B cell (primary cell): ENCODE measurements at places on chromosomes 7 and 10. TPM values are rescaled to one million over a fixed set of nuclear protein-coding genes. Genes with fewer than 3 reads are reported as not detected.

CNPY1 gene
- total RNA-seq: not detected in 2 replicates

PPP1R9A gene
- total RNA-seq: 2.6 and 4.8 TPM in 2 replicates

NUTM2A gene
- 0.63 and 0.96 TPM in 2 replicates for total RNA-seq

INA gene
- total RNA-seq: not detected in 2 replicates

CCDC201 gene
- total RNA-seq: not detected in 2 replicates

MEOX2 gene
- total RNA-seq: not detected in 2 replicates

MAT1A gene
- not detected in 2 replicates for total RNA-seq

SUGCT gene
- total RNA-seq: 0.86 and 2.6 TPM in 2 replicates

PRKCQ gene
- total RNA-seq: 0.15 and 0.27 TPM in 2 replicates

MINDY4 gene
- total RNA-seq: 0.75 and 1.1 TPM in 2 replicates

PCLO gene
- total RNA-seq: 0.05 and 0.32 TPM in 2 replicates

CUZD1 gene
- total RNA-seq: 3.0 and 3.3 TPM in 2 replicates

OR13A1 gene
- total RNA-seq: 2.3 TPM in 2 replicates

GRCh38 chr10:22551681-22552365 is 162.6 kb downstream of the PIP4K2A start:
- H3K4me1 ChIP-seq: no peaks in the 10 kb centered on the region
- H3K27me3 ChIP-seq: no peaks in the 10 kb centered on the region
- no peak for DNase-seq

- H3K36me3 ChIP-seq: no peaks in the 10 kb centered on the region
- H3K27ac ChIP-seq: no peak overlapping the region
- H3K4me3 ChIP-seq: no peak overlapping the region
- H3K4me1 ChIP-seq: peaks cover 41% of the 10 kb centered on the region
Measured at GRCh38 chr7:148723846-148724245, 25.1 kb downstream of the CUL1 start.

DNA sequence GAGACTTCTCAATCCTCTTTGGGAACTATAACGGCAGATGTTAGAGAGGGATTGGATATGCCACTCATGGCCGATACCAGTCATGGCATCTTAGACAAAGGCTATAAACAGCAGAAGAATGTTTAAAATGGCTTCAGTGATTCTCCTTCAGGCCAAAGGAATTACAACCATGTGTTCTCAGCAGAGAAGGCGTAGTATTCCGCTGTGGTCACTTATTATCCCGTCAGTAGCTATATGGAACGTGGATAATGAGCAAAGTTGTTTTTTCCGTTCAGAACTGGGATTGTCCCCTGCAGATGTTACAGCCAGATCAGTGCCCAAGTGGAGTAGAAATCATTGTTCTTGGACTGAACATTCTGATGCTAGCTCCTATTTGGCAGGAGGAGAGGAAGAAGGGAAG is 43.1 kb downstream of the TEX36 start:
- H3K4me3 ChIP-seq: no peak overlapping the region
- DNase-seq: no peak
- H3K36me3 ChIP-seq: no peaks in the 10 kb centered on the region

DNA sequence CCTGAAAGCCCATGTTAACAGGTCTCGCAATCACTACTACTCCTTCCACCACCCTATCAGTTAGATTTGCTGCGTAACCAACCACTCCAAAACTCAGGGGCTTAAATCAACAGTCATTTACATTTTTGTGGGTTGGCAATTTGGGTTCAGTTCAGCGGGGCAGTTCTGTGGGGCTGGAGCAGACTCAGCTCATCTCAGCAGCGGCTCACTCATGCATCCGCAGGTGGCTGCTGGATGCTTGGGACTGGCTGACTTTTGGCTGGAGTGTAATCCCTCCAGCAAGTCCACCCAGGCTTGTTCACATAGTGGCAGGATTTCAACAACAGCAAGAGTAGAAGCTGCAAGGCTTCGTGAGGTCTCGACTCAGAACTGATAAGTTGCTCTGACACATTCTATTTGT is 79.2 kb downstream of the NEUROD6 start:
- DNase-seq: no peak
- H3K4me1 ChIP-seq: no peaks in the 10 kb centered on the region
- no peak overlapping the region for H3K4me3 ChIP-seq
- H3K27me3 ChIP-seq: no peaks in the 10 kb centered on the region

- H3K4me3 ChIP-seq: no peak overlapping the region
- no peak overlapping the region for H3K27ac ChIP-seq
- H3K36me3 ChIP-seq: no peaks in the 10 kb centered on the region
- no peak for DNase-seq
- H3K27me3 ChIP-seq: no peaks in the 10 kb centered on the region
Measured at GRCh38 chr7:100394077-100394476, 20.8 kb downstream of the PILRA start.

- no peaks in the 10 kb centered on the region for H3K36me3 ChIP-seq
- H3K4me3 ChIP-seq: no peak overlapping the region
- no peak overlapping the region for H3K27ac ChIP-seq
- no peak for DNase-seq
- H3K27me3 ChIP-seq: no peaks in the 10 kb centered on the region
- H3K4me1 ChIP-seq: no peaks in the 10 kb centered on the region
Measured at GRCh38 chr7:98753989-98754479, 115.8 kb downstream of the TMEM130 start.

GRCh38 chr7:145064114-145064513 is 228.3 kb upstream of the TPK1 start:
- no peaks in the 10 kb centered on the region for H3K27me3 ChIP-seq
- no peaks in the 10 kb centered on the region for H3K4me1 ChIP-seq
- no peak overlapping the region for H3K27ac ChIP-seq
- H3K36me3 ChIP-seq: no peaks in the 10 kb centered on the region

- peak; percentile 87 for DNase-seq
- H3K27me3 ChIP-seq: no peaks in the 10 kb centered on the region
- H3K27ac ChIP-seq: peak overlapping the region; percentile 76
- no peak overlapping the region for H3K4me3 ChIP-seq
- peaks cover 20% of the 10 kb centered on the region for H3K4me1 ChIP-seq
Measured at GRCh38 chr7:2288503-2288902, 25.7 kb downstream of the SNX8 start.

DNA sequence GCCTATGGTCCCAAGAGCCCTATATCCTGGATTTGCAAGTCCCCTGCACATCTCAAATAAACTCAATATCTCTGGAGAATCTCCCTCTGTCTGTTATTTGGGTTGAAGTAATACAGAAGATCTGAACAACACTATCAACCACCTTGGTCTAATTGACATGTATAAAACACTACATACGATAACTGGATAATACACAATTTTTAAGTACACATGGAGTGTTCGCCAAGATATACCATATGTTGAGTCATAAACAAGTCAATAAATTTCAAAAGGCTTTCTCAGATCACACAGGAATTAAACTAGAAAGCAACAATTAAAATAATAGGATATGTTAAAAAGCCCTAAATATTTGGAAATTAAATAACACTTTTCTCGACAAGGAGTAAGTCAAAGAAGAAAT is 5.6 kb upstream of the GARS1 start:
- H3K27ac ChIP-seq: no peak overlapping the region
- H3K27me3 ChIP-seq: no peaks in the 10 kb centered on the region
- H3K4me1 ChIP-seq: peaks cover 4% of the 10 kb centered on the region
- no peak for DNase-seq

GRCh38 chr7:22784346-22784745 is 38.3 kb downstream of the TOMM7 start:
- DNase-seq: no peak
- no peak overlapping the region for H3K27ac ChIP-seq
- H3K4me1 ChIP-seq: no peaks in the 10 kb centered on the region
- H3K27me3 ChIP-seq: no peaks in the 10 kb centered on the region

GRCh38 chr7:40874756-40875155 is 740.0 kb downstream of the SUGCT start:
- no peak for DNase-seq
- no peak overlapping the region for H3K4me3 ChIP-seq
- H3K27ac ChIP-seq: no peak overlapping the region
- no peaks in the 10 kb centered on the region for H3K27me3 ChIP-seq
- H3K4me1 ChIP-seq: no peaks in the 10 kb centered on the region

DNA sequence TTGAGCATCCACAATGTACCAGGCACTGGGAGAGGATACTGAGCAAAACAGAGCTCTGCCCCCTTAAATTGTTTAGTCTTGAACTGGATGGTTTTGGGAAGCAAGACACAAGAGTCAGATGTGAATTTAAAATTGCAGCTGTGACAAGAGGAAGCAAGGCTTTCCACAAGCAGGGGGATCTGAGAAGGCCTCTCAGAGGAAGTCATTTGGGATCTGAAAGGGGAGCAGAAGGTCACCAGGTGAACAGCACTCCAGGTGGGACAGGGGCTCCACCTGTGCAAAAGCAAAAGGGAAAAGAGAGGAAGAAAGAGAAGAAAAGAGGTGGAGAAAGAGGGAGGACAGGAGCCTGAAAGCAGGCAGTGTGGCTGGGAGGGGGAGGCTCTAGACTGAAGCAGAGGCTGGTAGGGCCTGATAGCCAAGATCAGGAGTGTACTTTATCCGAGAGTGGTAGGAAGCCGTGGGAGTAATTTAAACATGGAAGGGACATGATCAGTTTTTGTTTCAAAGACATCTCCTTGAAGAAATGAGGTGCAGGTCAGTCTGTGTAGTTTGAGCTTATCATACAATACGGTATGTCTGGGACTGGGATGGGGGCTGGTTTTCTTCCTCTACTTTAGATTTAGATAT is 76.1 kb upstream of the DUSP5 start:
- H3K4me1 ChIP-seq: peaks cover 33% of the 10 kb centered on the region
- no peaks in the 10 kb centered on the region for H3K36me3 ChIP-seq
- no peak for DNase-seq
- peaks cover 17% of the 10 kb centered on the region for H3K27me3 ChIP-seq

DNA sequence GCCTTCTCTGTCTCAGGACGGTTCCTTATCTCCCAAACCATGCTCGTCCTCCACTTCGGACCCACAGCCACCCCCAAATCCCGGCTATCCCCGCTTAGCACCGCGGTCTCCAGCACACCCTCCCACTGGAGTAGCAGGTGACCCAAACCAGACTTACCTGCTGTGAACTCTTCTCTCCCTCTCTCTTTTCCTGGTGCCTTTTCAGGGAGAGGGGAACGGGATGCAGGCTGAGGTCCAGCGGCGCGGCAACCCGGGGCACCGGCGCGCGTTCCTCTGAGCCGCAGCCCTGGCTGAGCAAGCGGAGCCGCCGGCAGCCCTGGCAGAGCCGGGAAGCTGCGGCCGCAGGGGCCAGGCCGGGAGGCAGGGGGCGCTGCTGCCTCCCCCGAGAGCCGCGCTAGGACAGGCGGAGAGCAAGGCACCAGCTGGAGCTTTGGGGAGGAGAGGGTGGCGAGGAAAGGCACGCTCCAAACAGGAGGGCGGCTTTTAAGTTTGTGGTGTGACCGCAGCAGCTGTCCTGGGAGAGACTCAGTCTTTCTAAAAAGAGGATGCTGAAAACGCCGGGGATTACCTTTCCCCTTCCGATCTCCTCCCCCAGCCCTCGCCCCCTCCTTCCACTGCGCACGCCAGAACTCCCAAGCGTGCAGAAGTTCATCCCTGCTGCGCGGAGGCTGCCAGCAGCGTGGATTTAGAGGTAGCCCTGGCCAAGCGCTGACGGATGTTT is at the start of gene SEMA3D:
TSS of gene SEMA3D (minus strand) at position 536 of the 721 bp plus-strand sequence. CDS start 65,165 bp downstream, outside the sequence.
- no peaks in the 10 kb centered on the region for H3K36me3 ChIP-seq
- peak; percentile 81 for DNase-seq
- H3K27ac ChIP-seq: no peak within 1 kb of the TSS

GRCh38 chr7:151999424-152000090 is 25.9 kb upstream of the GALNT11 start:
- H3K36me3 ChIP-seq: no peaks in the 10 kb centered on the region
- H3K4me1 ChIP-seq: no peaks in the 10 kb centered on the region
- H3K27ac ChIP-seq: no peak overlapping the region
- H3K4me3 ChIP-seq: no peak overlapping the region
- DNase-seq: no peak
- no peaks in the 10 kb centered on the region for H3K27me3 ChIP-seq

GRCh38 chr7:1848013-1848640 is 178.1 kb downstream of the ELFN1 start:
- H3K27me3 ChIP-seq: no peaks in the 10 kb centered on the region
- peaks cover 11% of the 10 kb centered on the region for H3K4me1 ChIP-seq
- H3K36me3 ChIP-seq: peaks cover 8% of the 10 kb centered on the region
- no peak overlapping the region for H3K27ac ChIP-seq

GRCh38 chr10:122878799-122879338 is 512 bp downstream of the FAM24B start:
- peaks cover 12% of the 10 kb centered on the region for H3K4me1 ChIP-seq
- no peaks in the 10 kb centered on the region for H3K27me3 ChIP-seq
- peak overlapping the region; percentile 79 for H3K4me3 ChIP-seq
- no peaks in the 10 kb centered on the region for H3K36me3 ChIP-seq
- peak overlapping the region; percentile 86 for H3K27ac ChIP-seq

DNA sequence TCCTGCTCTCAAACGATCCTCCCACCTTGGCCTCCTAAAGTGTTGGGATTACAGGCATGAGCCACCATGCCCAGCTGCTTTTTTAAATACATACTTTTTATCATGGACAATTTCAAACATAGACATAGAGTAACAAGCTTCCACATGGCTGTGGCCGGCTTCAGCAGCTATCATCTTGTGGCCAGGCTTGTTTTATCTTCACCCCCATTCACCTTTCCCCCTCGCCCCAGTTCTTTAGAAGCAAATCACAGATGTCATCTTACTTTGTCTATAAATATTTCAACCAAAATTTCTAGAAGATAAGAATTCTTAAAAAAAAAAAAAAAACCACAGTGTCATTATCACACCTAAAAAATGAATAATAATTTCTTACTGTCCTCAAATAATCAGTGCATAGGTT is 5.9 kb downstream of the FOXK1 start:
- no peak for DNase-seq
- no peak overlapping the region for H3K27ac ChIP-seq
- peaks cover 41% of the 10 kb centered on the region for H3K4me1 ChIP-seq
- H3K4me3 ChIP-seq: no peak overlapping the region
- peaks cover 6% of the 10 kb centered on the region for H3K36me3 ChIP-seq
- H3K27me3 ChIP-seq: no peaks in the 10 kb centered on the region

DNA sequence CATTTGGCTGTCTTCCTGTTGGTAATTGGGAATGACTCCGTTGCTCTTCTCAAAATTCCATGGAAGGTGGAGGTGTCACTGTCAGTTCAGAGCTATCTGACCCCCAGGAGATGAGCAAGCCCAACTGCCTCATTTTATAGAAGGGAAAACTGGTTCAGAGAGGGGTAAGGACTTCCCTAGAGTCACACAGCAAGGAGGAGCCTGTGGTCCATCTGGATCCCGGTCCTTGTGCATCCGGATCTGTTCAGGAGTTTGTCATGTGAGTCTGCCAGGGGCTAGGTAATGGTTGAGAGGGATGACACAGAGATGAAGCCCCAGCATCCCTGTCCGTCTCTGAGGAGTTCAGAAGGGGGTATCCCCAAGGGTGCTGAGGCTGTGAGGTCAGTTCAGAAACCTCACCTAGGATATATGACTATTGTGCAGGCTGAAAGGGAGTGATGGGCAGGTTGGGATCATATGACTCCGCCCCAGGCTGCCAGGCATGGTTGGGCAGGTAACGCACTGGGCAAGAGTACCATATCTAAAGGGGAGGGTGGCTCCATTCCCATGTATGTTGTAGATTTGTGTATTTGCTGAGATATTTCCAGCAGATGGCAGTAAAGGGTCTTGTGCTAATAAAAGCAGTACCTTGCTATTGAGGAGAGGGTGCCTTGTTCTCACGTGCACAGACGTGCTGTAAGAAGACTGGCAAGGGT is 16.0 kb upstream of the SLC29A3 start:
- peaks cover 5% of the 10 kb centered on the region for H3K4me1 ChIP-seq
- H3K27me3 ChIP-seq: no peaks in the 10 kb centered on the region
- no peak overlapping the region for H3K4me3 ChIP-seq
- peak; percentile 66 for DNase-seq

- H3K4me3 ChIP-seq: no peak overlapping the region
- H3K36me3 ChIP-seq: no peaks in the 10 kb centered on the region
- H3K27me3 ChIP-seq: no peaks in the 10 kb centered on the region
- H3K27ac ChIP-seq: no peak overlapping the region
- H3K4me1 ChIP-seq: no peaks in the 10 kb centered on the region
Measured at GRCh38 chr7:155322530-155322929, 24.9 kb downstream of the INSIG1 start.
